ENCODE measurements at places on chromosomes 16 and 17. TPM values are rescaled to one million over a fixed set of nuclear protein-coding genes. Genes with fewer than 3 reads are reported as not detected.

- DNase-seq: no peak
- H3K27ac ChIP-seq: peak overlapping the region; percentile 55
- H3K4me1 ChIP-seq: peaks cover 33% of the 10 kb centered on the region
- no peaks in the 10 kb centered on the region for H3K27me3 ChIP-seq
These were observed 78.7 kb downstream of the VMP1 start for GRCh38 chr17:59786213-59786535.

DNA sequence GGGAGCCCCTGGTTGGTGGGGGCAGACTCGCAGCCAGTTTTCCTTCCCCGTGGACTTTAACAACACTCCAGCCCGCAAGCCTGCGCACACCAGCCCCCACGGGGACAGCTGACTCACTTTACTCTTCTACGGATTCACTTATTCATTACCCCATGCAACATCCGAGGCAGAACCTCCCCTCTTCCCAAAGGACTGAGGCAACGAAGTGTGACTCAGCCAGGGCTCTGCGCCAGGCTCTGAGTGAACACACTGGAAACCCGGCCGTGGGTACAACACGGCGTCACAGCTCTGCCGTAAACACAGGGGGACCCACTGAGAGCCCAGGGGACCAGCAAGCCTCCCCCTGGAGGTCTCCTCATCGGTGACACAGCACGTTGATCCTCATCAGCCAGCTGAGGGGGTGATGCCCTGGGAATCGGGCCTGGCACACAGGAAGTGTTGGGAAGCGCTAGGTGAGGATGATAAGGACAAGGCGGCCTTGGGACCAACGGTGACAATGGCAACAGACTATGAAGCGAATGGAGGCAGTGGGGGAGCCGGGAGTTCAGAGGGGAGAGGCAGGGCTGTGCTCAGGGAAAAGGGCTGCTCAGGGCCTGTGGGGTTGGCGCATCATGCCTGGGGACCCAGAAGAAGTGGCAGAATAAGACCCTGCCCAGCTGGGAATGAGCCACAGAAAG is 14.6 kb downstream of the COTL1 start:
- no peak overlapping the region for H3K4me3 ChIP-seq
- H3K27ac ChIP-seq: peak overlapping the region; percentile 31
- no peaks in the 10 kb centered on the region for H3K36me3 ChIP-seq
- no peaks in the 10 kb centered on the region for H3K27me3 ChIP-seq

GRCh38 chr17:18994631-18995030 is 9.9 kb downstream of the FAM83G start:
- H3K27ac ChIP-seq: no peak overlapping the region
- H3K36me3 ChIP-seq: no peaks in the 10 kb centered on the region
- no peak overlapping the region for H3K4me3 ChIP-seq
- no peaks in the 10 kb centered on the region for H3K4me1 ChIP-seq
- no peak for DNase-seq

DNA sequence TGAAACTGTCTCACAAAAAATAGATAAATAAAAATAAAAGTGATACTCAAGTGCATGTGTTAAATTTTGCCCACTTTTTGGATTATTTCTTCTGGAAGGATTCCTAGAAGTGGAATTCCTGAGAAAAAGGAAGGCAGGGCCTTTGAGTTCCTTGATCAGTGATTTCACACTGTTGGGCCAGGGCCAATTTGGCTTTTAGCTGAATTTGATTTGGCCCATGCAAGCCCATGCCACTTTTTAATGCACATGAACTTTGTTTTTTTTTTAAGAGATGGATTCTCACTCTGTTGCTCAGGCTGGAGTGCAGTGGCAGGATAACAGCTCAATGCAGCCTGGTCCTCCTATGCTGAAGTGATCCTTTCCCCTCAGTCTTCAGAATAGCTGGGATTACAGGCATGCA is 96.3 kb downstream of the TNFRSF13B start:
- DNase-seq: no peak
- H3K27ac ChIP-seq: no peak overlapping the region
- H3K36me3 ChIP-seq: no peaks in the 10 kb centered on the region

Gene KLHDC4
- total RNA-seq: 19.2 TPM

Gene SALL1
- 2.3 TPM for total RNA-seq

Gene HBM
- total RNA-seq: not detected
